T-cell (primary cell): ENCODE measurements at places on chromosomes 16 and 17. TPM values are rescaled to one million over a fixed set of nuclear protein-coding genes. Genes with fewer than 3 reads are reported as not detected.

Gene TAC4
- not detected for total RNA-seq

Gene RABEP2
- 35.5 TPM for total RNA-seq

Gene GRB2
- 130 TPM for total RNA-seq

Gene SYCE1L
- total RNA-seq: 16.7 TPM

Gene WSCD1
- 0.20 TPM for total RNA-seq

Gene ESRP2
- total RNA-seq: not detected

Gene ST6GALNAC2
- total RNA-seq: 4.7 TPM

Gene PRSS53
- 8.5 TPM for total RNA-seq

Gene DRG2
- 48.1 TPM for total RNA-seq

Gene MAPT
- total RNA-seq: 1.6 TPM

Gene ZMYND15
- 0.95 TPM for total RNA-seq

Gene NAGS
- total RNA-seq: 2.1 TPM

Gene TNP2
- total RNA-seq: not detected

Gene C1QTNF8
- not detected for total RNA-seq

Gene TCAP
- 6.6 TPM for total RNA-seq

Gene PPY
- not detected for total RNA-seq

Gene HIC1
- total RNA-seq: 7.1 TPM

Gene EIF1
- total RNA-seq: 988 TPM

Gene DCAF7
- total RNA-seq: 77.9 TPM

Gene CHD9NB
- total RNA-seq: not detected

Gene TSR3
- 48.1 TPM for total RNA-seq

Gene SCNN1G
- total RNA-seq: not detected

Gene CRISPLD2
- total RNA-seq: 0.76 TPM

Gene SLFN12L
- 79.7 TPM for total RNA-seq

Gene CCDC78
- total RNA-seq: 6.2 TPM

Gene GPRC5B
- total RNA-seq: 2.9 TPM

Gene VTN
- 0.54 TPM for total RNA-seq

Gene EPX
- not detected for total RNA-seq

Gene GLP2R
- not detected for total RNA-seq

Gene HID1
- total RNA-seq: 12.7 TPM

Gene KRTAP2-2
- not detected for total RNA-seq

Gene KRTAP3-3
- not detected for total RNA-seq

Gene ACAP1
- 649 TPM for total RNA-seq

Gene CCDC154
- total RNA-seq: 9.3 TPM

Gene GPR179
- not detected for total RNA-seq

Gene SLC16A13
- 3.8 TPM for total RNA-seq

Gene CD2BP2
- 73.3 TPM for total RNA-seq

Gene GNGT2
- total RNA-seq: 4.5 TPM

Gene EVPLL
- not detected for total RNA-seq

Gene MT1M
- total RNA-seq: not detected

Gene SLC16A11
- total RNA-seq: 1.6 TPM

Gene ZPBP2
- total RNA-seq: not detected

Gene PPL
- total RNA-seq: 0.10 TPM

Gene USP6
- 0.06 TPM for total RNA-seq

Gene DNAH3
- total RNA-seq: not detected
